C1 segment of cervical spinal cord (tissue), 14 donors: ENCODE measurements at places on chromosomes 6 and 20.

DNA sequence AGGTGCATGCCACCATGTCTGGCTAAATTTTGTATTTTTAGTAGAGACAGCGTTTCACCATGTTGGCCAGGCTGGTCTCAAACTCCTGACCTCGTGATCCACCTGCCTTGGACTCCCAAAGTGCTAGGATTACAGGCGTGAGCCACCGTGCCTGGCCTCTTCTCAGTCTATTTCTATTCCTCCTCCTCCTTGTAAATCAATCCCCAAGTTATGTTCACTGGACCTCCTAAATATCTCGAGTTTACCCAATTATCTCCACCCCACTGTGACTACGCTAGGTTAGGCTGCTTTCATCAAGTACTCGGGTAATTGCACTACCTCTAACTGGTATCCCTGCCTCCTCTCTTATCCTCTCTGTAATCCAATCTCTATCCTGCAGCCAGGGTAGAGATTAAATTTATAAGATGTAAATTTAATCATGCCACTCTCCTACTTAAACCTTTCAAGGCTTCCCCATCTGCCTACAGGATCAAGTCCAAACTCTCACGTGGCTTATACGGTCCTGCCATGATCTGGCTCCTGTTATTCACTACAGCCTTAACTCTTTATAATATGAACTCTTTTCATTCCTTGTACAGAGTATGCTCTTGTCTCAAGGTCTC is 837 bp upstream of the MAD2L1BP start:
- no peak for DNase-seq

- DNase-seq = peak; percentile 46
Observed at GRCh38 chr20:11718474-11719094, 199.1 kb upstream of the BTBD3 start.

- DNase-seq = no peak
Observed at GRCh38 chr6:20069021-20069522, 143.2 kb downstream of the MBOAT1 start.

GRCh38 chr6:138682704-138683527 is 90.7 kb upstream of the CCDC28A start:
- DNase-seq = no peak

DNA sequence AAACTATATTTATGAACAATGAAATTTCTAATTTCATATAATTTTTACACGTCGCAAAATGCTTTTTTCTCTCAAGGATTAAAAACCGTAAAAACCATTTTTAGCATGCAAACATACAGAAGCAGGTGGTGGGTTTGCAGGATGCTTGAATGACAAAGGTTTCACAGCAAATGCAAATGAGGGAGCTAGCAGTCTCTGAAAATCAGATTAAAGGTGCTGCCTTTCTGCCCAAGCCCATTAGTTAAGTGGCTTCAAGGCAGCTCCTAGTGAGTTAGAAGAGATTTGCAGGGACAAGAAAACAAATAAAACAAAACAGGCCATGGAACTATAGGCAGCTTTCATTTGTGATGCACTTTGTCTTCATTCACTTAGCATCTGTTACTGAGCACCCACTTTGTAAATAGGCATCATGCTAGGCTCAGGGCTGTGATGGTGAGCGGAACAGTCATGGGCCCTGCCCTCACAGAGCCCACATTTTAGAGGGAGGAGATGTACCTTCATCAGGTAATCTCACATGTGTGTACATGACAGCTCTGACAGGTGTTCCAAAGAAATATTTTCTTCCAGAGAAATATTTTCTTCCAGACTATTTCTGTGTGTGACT is 29.5 kb downstream of the NAPB start:
- DNase-seq = no peak

GRCh38 chr6:36555750-36556252 is 8.5 kb upstream of the STK38 start:
- no peak for DNase-seq

DNA sequence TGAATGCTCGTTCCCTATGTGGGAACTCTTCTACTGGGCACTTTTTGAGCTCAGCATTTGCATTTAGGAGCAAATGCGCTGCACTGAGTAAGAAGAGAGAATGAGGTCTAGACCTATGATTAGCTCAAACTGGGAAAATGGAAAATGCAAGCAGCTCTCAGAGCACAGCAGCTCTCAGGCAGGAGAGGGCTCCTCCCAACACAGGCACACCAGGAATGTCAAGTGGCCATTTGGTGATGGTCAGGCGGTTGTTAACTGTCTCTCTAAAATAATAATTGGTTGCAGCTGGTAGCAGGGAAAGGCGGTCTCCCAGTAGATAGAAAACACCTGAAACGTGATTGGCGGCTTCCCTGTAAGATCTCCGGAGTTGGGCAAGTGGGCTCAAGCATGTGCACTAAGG is 162.0 kb upstream of the ECI2 start:
- DNase-seq = no peak

GRCh38 chr6:42347456-42347855 is 104.3 kb downstream of the TRERF1 start:
- DNase-seq = no peak

DNA sequence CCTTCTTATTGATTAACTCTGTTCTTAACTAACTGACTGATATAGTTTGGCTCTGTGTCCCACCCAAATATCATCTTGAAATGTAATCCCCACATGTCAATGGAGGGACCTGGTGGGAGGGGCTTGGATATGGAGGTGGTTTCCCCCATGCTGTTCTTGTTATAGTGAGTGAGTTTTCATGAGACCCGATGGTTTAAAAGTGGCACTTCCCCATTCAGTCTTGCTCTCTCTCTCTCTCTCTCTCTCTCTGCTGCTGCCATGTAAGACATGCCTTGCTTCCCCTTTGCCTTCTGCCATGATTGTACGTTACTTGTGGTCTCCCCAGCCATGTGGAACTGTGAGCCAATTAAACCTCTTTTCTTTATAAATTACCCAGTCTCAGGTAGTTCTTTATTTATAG is 81.8 kb upstream of the SPACA1 start:
- no peak for DNase-seq

DNA sequence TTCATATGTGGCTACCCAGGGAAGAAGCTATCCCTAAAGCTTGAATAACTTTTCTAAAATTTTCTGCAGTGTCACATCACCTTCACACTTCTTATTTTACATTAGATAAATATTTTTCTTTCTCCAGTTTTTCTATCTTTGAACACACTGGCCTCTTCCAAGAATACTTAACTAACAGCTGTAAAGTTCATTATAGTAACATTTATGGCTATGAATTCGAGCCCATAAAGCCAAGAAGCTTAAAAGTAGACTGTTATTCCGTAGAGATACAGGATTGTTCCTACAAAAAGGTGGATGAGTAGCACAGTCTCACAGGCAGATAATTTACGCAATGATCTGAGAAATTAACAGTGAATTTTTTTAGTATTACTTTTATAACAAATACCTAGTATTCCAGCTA is 55.7 kb upstream of the BMP5 start:
- no peak for DNase-seq

GRCh38 chr20:904039-904545 is 12.0 kb downstream of the ANGPT4 start:
- no peak for DNase-seq

DNA sequence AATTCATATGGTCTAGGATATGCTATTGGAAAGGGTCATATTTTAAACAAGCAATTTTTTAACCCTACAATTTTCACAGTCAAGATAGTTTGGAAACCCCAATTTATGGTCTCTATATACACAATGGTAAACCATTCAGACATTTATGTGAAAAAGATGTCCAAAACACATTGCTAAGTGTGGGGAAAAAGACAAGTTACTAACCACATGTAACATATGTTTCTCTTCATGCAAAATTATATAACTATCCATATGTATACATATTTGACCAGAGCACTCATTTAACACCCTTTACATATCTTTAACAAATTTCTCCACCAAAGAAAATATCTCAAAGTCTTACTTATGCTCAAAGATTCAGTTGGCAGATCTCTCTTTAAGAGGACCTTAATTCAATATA is 110.6 kb downstream of the RNGTT start:
- DNase-seq = no peak

- DNase-seq = no peak
Observed at GRCh38 chr6:70037445-70037844, 171.1 kb downstream of the COL19A1 start.

DNA sequence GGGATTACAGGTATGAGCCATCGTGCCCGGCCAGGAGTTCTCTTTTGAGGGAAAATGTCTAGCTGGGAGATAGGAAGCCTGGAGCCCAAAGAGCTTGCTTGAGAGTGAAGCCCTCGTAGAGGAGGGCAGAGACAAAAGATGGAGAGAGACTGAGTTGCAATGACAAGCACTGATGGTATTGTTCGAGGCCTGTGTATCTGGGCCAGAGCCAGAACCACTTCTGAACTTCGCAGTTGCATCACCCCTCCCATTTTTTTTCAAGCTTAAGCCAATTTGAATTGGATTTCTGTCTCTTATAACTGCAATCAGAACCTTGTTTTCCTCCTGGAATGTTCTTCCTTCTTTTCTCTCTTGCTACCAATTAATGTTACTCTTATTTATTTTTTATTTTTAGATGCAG is 83.1 kb downstream of the KCNB1 start:
- no peak for DNase-seq

DNA sequence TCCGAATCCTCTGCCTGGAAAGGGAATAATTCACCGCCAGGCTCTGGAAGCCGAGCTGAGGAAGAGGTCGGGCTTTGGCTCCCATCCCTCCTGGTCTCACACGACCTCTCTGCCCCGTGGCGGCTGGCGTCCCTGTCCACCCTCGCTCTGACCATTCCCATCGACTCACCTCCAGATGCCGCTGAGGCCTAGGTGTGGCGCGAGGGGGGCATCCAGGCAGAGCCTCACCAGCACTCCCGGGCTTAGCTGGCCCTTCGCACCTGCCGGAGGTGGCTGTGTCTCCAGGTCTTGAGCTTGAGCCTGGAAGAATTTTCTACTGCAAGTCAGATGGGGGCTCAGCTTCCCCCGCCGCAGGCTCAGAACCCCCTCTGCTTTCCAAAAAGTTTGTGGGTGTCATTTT is 28.5 kb upstream of the SMOC2 start:
- DNase-seq = no peak

- peak; percentile 40 for DNase-seq
Observed at GRCh38 chr20:24462460-24463010, 6.9 kb upstream of the SYNDIG1 start.

GRCh38 chr20:50794181-50794845 is 548 bp upstream of the BCAS4 start:
- no peak for DNase-seq

GRCh38 chr20:32040142-32040953 is 11.7 kb upstream of the HCK start:
- peak; percentile 62 for DNase-seq

GRCh38 chr6:136501514-136501913 is 48.7 kb downstream of the MAP7 start:
- no peak for DNase-seq

- DNase-seq = no peak
Observed at GRCh38 chr20:49685809-49686208, 27.9 kb downstream of the B4GALT5 start.

DNA sequence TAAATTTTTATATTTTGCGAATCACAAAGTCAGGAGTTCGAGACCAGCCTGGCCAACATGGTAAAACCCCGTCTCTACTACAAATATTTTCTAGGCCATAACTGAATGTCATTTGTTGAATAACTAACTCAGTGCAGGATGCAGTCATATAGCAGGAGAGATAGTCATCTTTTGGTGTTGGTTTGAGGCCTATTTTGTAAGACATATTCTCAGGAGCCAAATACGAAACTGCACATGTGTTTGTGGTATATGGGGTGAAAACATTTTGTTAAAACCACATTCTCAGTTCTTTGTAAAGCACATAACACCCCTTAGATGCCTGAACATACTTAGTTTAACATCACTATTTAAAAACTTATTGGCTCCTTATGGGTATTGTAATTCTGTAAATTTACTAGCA is 4.7 kb upstream of the ENPP5 start:
- DNase-seq = no peak

- no peak for DNase-seq
Observed at GRCh38 chr20:63980317-63980805, 571 bp upstream of the PRPF6 start.

- peak; percentile 82 for DNase-seq
Observed at GRCh38 chr6:30884521-30885480, 482 bp downstream of the DDR1 start.
